Hematopoietic multipotent progenitor cell treated with erythropoietin and hydrocortisone succinate and interleukin-3 and kit ligand, for 6 days (in vitro differentiated cells): ENCODE measurements at places on chromosomes 7 and 10.
A peak's percentile ranks its signal among the peaks of the same experiment; 100 is the strongest.

DNA sequence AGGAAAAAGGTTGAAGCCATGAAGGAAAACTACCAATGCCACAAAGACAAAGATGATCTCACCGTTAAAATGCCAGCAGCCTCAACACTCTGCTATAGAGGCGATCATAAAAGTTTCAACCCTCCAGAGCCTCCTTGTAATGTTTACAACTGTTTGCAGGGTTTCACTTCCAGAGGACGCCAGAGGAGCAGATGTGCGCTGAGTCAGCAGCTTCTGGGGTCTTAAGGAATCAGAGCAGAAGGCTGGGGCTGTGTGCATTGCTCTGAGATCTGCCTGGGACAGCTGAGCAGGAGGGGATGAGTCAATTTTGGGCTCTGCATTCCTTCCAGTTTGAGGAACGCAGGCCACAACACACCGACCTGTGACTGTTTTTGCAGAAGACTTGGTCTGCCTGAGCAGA lies 98.3 kb downstream of the TMEM130 start:
- no peak for DNase-seq

DNA sequence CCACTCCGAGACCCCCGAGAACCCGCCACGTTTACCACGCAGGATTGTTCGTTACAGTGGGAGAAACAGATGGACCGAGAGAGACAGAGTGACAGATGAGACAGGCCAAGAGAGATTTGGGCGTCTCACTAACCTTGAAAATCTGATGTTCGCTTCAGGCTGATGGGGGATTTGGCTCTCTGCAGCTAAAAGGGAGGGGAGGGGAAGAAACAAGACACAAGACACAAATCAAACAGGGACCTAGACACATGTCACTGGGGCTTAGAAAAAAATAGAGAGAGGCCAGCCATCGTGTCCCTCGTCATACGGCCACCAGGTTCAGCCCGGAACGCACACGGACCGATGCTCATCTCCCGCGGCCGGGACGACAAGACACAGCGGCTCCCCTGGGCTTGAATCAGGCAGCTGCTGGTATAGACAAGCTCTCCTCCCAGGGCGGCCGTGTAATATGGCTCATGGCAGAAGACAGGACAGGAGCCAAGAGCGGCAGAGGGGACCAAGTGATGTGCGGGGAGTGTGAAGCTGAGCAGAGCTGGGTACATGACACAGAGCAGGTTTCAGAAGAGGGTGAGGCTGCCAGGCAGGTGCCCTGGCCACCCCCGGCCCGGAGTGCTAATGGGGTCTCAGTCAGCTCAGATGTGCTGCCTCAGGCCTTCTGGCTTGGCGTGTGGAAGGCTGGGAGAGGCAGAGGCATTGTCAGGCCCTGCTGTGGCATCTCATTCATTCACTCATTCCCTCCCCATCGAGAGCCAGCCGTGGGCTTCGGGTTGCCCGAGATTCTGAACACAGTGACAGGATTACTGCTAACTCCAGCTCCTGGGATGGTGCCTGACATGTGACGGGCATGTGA lies 88.5 kb upstream of the GNA12 start:
- no peak for DNase-seq

- no peak for DNase-seq
These were observed 217.0 kb upstream of the STEAP4 start for GRCh38 chr7:88523645-88524044.

DNA sequence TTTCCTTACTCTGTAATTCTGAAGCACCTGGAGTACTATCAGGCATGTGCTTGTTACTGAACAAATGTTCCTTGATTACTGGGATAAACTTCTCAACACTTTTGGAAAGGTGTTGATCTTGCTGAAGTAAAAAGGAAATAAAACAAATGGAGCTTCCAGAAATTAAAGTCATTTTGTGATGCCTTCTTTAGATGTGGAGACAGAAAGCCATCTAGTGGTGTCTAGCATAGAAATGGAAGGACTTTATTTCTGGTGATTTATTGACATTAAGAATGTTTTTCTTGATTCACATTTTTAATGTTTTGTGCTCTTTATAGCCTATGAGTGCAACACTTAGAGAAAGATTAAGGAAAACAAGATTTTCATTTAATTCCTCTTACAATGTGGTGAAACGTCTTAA lies 1.4 kb downstream of the SFR1 start:
- peak; percentile 62 for DNase-seq

- DNase-seq, result no peak
These were observed 58.7 kb downstream of the BMPR1A start for GRCh38 chr10:86815035-86815617.

- DNase-seq, result no peak
These were observed 193.8 kb downstream of the IMMP2L start for GRCh38 chr7:111368381-111369065.

- no peak for DNase-seq
These were observed 590 bp upstream of the CRTAC1 start for GRCh38 chr10:98030991-98031431.

- DNase-seq, result no peak
These were observed 735.3 kb downstream of the SUGCT start for GRCh38 chr7:40870108-40870507.

- peak; percentile 78 for DNase-seq
These were observed 140.7 kb downstream of the SND1 start for GRCh38 chr7:127792528-127793342.

- no peak for DNase-seq
These were observed 191.3 kb downstream of the HECW1 start for GRCh38 chr7:43303740-43304241.

- DNase-seq, result no peak
These were observed 138.7 kb upstream of the ADO start for GRCh38 chr10:62665771-62666170.

DNA sequence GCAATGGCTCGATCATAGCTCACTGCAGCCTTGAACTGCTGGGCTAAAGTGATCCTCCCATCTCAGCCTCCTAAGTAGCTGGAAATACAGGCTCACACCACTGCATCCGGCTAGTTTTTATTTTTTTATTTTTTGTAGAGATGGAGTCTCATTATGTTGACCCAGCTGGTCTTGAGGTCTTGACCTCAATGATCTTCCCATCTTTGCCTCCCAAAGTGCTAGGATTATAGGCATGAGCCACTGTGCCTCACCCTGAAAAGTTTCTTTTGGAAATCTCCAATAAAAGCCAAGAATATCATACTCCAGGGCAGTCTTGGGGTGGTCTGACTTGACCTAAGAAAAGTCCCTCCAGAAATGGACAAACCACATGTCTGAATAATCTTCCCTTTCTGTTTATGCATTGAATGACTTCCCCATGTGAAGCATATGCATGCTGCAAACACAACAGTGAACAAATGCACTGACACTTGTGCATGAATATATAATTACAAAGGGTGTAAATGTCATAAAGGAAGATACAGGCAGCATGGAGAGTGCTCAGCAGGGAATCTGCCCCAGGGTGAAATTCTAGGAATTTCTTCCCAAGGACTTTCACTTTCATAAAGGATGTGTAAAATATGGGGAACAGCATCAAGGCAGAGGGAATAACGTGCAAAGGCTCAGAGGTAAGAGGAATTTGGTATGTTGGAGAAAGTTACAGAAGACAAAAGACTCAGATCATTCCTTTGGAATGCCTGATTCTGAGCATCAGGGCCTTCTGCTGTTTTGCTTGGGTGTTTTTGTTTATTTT lies 142.4 kb upstream of the LYZL1 start:
- DNase-seq, result no peak

- DNase-seq, result peak; percentile 17
These were observed 182.9 kb upstream of the SHH start for GRCh38 chr7:155995183-155995612.

DNA sequence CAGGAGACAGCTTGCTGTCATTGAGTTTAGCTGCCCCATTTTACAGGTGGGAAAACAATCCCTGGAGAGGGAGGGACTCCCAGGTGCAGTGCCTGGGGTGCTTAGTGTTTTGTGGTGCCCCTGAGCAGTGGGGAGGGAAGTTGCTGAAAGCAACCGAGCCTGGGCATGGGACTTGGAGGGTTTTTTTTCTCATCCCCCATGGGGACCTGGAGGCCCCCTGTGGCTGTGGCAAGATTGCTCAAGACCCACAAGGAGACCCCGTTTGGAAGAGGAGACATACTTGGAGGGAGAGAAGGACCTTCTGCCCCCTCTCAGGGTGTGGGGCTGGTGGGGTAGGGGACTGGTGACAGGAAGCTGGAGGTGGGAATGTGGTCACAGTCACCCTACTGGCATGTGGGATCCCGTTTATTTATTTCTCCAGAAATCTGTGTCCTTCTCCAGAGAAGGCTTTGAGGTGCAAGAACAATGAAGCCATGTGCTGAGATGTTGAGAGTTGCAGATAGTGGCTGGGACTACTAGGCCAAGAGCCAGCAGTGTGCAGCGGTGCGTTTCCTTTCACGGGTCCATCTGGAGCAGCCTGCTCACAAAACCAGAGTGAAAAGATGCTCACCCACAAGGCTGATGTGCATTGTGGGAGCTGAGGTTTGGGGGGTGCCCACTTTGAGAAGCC lies 21.5 kb downstream of the ZMIZ1 start:
- peak; percentile 46 for DNase-seq
